Stimulated activated CD4-positive, alpha-beta T cell treated with anti-CD3 and anti-CD28 coated beads, Interleukin-1b, Interleukin-23, amount 100 ng/mL, for 1 hour (primary cell): ENCODE measurements at places on chromosomes 2 and 18.

- DNase-seq = no peak
Observed at GRCh38 chr2:199757233-199757870, 93.6 kb downstream of the FTCDNL1 start.

GRCh38 chr2:42789751-42790150 lies 2.6 kb downstream of the HAAO start:
- DNase-seq = no peak

DNA sequence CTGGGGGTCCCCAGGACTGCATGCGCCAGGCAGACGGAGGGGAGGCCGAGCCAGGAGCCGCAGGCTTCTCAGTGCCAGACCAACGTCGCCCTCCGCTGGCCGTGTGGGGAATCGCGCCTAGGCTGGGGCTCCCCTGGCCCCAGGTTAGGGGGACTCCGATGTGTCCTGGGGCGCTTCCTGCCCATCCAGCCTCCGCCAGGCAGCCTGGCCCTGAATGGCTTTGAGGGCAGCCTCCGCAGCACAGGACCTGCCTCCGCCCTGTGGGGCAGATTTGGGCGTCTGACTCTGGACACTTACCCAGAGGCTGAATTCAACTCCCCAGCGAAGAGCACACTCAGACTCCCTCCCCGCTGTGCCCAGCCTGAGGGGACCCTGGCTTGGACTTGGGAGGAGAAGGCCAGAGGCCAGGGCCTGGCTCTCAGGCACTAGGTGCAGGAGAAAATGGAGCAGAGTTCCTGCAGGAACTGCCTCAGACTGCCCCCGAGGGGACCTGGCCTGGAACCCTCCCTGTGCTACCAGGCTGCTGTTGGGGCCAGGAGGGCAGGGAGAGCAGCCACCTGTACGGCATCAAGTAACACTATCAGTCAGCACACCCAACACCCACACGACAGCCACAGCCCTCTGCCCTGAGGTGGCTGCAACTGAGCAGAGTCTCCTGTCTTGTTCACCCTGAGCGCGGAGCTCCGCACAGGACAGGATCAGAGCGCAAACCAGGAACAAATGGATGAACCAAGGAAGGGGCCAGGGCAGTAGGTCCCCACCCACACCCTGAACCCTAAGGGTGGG lies 597 bp upstream of the TEKT4 start:
- no peak for DNase-seq

DNA sequence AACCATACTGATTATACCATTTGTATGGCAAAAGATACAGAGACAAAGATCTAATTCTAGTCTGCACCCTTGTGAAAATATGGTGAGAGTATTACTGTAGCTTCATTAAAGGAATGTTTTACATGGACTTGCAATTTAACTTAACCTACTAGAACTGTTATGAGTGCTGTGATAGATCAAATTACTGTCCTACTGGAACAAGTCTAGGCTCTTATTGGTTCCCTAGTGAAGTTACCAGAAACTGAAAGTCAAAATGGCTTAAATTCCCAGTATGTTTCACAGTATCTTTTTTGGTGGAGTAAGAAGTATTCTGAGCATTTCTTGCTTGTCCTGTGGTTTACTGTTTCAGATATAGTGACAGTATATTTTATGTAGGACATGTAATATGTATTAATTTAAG lies 3.8 kb upstream of the TBR1 start:
- no peak for DNase-seq

DNA sequence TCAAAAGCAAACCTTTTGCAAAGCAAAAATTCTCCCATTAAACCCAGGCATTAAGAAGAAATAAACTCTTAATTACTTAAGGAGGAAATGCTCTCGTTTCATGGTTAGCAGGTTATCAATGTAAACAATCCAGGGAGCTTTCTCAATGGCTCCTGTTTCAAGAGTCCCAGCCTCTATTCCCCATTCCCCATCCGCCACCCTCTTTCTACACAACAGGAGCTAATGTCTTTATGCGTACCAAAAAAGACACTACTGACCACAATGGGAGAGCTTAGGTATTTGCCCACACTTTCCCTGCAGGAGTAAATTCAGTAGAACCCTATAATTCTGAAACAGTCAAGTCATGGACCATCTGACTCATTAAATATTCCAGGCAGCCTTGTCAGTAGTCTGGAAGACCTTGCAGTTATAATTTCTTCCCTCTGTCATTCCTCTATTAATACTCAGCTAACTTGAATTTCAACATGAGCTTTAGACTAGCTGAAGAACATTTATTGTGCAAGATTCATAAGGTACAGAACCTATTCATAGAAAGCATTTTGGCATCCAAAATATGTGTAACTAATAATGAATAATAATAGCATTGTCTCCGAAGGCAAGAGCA lies 48.6 kb downstream of the SLC8A1 start:
- DNase-seq = no peak

DNA sequence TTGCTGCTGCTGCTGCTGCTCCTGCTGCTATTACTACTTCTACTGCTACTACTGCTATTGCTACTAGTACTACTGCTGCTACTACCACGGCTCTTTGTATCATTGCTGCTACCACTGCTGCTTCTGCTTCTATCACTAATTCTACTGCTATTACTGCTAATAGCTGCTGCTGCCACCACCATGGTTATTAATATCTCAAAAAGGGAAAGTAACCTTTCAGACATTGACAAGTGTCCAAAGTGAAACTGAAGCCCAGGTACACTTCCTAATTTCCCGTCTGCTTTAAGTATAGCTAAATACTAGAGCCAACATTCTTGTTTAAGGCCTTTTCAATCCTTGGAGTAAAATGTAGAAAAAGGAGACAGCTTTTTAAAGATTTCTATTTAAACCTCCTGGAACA lies 45.4 kb upstream of the EHBP1 start:
- no peak for DNase-seq

DNA sequence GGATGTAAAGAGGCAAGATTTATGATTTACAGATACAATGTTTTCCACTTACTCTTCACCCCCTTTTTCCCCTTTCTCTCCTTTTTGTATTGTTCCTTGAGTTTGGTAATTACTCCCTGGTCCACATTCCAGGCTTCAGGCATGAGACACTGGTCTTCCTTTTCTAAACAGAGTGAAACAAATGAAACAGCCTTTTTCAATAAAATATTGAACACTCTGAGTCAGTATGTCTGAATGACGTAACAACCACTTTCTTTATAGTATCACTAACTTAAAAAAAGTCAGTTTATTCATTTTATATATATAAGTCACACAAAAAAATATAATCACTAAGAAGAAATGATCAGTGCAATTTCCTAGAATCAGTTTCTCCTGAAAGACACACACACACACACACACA lies 79.7 kb downstream of the STRN start:
- no peak for DNase-seq

DNA sequence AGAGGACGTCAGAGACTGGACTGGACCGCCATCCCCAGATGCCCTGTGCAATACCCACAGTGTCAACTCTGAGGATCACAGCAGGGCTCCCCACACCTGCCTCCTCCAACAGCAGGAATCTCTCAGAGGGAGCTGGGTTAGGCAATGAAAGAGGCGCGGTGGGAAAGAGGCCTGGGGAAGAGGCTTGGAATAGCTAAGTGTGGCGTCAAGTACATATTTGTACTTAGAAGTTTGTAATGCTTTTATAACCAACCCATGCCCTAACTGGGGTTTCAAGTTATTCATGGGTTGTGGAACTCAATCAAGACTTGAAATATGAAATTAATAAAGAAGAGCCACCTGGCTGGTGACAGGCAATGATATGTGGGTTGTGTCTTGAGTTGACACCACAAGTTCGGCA lies 28.7 kb downstream of the CYP26B1 start:
- DNase-seq = no peak

DNA sequence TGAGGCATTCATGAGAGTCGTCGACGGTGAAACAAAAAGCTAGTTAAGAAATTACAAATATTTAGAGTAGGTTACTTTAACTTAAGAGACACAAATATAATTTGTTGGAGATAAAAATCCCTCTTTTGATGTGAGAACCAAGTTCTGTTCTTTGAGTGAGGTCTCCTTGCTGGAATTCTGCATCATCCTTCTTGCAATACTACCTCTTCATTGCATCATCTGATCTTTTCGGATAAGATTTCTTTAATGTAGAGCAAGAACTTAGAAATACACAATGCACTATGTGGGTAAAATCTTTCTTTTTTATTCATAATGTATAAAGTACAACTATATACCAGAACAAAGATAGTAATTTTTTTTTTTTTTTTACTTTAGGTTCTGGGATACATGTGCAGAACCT lies 118.4 kb downstream of the ARL4C start:
- no peak for DNase-seq

DNA sequence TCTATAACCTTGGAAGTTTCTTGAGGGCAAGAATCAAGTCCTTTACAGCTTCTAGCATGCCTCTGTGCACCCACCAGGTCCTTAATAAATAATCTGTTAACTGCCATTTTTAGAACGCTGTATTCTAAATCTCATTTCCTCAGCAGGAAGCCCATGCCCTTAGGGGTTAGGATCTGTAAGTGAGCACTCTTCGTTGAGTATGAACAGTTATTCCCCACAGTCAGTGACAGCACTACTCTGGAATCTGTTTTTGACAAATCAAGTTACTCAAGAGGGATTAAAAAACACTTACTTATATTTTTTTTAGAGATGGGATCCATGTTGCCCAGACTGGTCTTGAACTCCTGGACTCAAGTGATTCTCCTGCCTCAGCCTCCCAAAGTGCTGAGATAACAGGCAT lies 14.6 kb downstream of the PAIP2B start:
- DNase-seq = no peak

- no peak for DNase-seq
Observed at GRCh38 chr2:32264422-32265105, at the start of gene NLRC4. TSS of gene NLRC4 (minus strand) at chr2:32264886. CDS start at chr2:32256775, 8,111 bp downstream.

GRCh38 chr2:11862049-11862448 lies 115.6 kb downstream of the LPIN1 start:
- no peak for DNase-seq

DNA sequence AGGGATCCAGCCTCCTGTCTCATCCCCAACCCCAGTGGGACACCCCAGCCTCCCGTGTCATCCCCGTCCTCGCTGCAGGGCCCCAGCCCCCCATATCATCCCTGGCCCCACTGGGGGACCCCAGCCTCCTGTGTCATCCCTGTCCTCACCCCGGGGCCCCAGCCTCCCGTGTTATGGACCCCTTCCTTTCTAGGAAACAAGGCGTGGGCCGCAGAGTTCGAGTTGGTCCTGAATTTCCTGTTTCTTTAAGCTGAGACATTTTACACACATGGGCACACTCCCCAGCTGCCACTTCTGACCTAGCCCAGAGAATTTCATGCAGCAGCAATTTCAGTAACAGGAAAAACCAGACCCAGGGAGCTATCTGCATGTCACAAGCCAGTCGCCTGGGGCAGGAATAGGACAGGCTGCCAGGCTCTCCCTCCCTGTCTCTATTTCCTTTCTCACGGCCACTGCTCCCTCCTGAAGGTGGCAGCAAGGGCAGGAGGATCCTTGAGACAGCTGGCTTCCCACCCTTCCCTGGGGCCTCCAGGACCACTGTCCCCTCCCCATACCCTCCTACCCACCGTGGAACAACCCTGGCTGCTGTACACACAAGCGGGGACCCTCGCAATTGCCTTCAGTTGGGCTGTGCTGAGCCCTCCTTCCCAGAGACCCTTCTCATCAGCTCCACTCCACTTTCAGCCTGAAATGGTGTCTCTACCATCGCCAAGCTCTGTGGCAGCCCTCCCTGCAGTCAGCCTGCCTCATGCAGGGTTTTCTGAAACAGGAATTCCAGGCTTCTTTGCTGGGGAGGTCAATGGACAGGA lies 141.9 kb upstream of the ID2 start:
- DNase-seq = no peak

DNA sequence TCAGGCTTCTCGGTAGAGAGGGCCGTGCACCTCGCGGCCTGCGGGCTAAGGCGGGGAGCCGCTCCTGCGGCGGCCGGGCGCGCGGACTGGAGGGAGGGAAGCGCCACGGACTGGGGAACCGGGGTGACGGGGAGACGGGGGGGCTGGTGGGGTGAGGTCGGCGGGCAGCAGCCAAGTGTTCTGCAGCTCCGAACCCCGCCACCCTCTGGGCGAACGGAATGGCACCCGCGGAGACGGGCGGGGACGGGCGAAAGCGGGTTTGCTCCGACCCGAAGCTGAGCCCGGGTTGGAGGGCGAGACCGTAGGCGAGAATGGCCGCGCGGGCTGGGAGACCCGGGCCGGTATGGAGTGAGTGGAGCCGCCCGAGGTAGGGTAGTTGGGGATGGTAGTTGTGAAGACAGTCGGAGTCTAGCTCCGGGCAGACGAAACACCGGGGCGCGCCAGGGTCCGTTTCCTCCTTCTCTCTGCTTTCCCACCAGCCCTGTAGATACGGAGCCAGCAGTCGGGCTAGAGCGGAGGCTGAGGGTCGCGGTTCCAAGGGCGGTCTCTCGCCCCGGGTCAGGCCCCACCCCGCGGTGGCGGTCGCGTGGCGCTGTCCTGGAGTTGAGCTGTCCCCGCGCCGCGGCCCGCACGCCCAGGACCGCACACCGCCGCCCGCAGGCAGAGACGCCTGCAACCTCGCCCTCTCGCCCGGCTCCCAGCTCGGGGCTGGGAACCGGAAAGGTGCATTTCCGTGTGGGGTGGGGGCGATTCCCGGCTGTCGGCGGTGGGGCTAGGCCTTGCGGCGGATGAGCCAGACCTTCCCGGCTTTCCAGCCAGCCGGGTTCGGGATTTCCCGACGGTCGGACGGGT lies 160.3 kb upstream of the SIX2 start:
- DNase-seq = no peak
